Sigmoid colon (tissue), 7 donors: ENCODE measurements at places on chromosomes 6 and 20. TPM values are rescaled to one million over a fixed set of nuclear protein-coding genes. Genes with fewer than 3 reads are reported as not detected.

Gene TPMT
- 11.1 TPM for total RNA-seq

Gene VNN1
- 0.83 TPM for total RNA-seq

Gene CTAGE9
- total RNA-seq, result not detected

Gene SDC4
- total RNA-seq, result 80.8 TPM

Gene CHD6
- 29.9 TPM for total RNA-seq

Gene SGK2
- not detected for total RNA-seq

Gene PPIL6
- total RNA-seq, result 2.4 TPM

Gene SLC12A5
- not detected for total RNA-seq

Gene ACTL10
- total RNA-seq, result 0.54 TPM

Gene PLCB4
- 12.4 TPM for total RNA-seq

Gene LY6G6F
- not detected for total RNA-seq

Gene C4A
- total RNA-seq, result 254 TPM

GRCh38 chr6:74871757-74872156, 334.1 kb downstream of the COL12A1 start:
- no peak overlapping the region for H3K27ac ChIP-seq
- H3K4me3 ChIP-seq, result no peak overlapping the region
- no peak for DNase-seq

GRCh38 chr20:20741087-20742045, 28.9 kb upstream of the RALGAPA2 start:
- H3K4me3 ChIP-seq, result no peak overlapping the region
- no peak for DNase-seq
- H3K27ac ChIP-seq, result no peak overlapping the region
- no peaks in the 10 kb centered on the region for H3K36me3 ChIP-seq
- no peaks in the 10 kb centered on the region for H3K27me3 ChIP-seq

- no peaks in the 10 kb centered on the region for H3K36me3 ChIP-seq
- H3K4me1 ChIP-seq, result no peaks in the 10 kb centered on the region
- H3K4me3 ChIP-seq, result no peak overlapping the region
- H3K27ac ChIP-seq, result no peak overlapping the region
- DNase-seq, result no peak
These were observed 21.6 kb downstream of the C6orf163 start for GRCh38 chr6:87366072-87366827.

- H3K4me3 ChIP-seq, result no peak overlapping the region
- H3K27ac ChIP-seq, result no peak overlapping the region
- peaks cover 71% of the 10 kb centered on the region for H3K36me3 ChIP-seq
- H3K27me3 ChIP-seq, result no peaks in the 10 kb centered on the region
These were observed 4.6 kb downstream of the NSFL1C start for GRCh38 chr20:1462001-1462400.

DNA sequence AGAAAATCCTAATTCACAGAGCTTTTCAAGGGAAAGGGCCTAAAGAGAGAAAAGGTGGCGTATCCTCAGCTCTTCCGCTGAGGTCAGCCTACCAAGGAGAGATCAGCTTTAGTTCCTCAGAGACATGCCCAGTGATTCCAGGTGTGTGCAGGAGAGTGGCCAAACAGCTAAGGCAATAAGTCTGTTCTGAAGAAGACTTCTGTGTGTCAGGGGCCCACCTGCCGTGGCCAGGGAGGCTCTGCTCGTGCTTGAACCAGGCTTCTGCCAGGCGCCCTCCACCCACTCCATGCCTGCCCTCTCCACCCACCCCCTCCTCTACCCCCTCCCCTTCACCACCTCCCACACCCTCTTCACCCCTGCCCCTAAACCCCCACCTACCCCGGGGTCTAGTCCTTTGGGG, 67.4 kb upstream of the ARMC2 start:
- H3K27ac ChIP-seq, result no peak overlapping the region
- H3K4me1 ChIP-seq, result peaks cover 23% of the 10 kb centered on the region
- H3K27me3 ChIP-seq, result no peaks in the 10 kb centered on the region
- H3K36me3 ChIP-seq, result no peaks in the 10 kb centered on the region

DNA sequence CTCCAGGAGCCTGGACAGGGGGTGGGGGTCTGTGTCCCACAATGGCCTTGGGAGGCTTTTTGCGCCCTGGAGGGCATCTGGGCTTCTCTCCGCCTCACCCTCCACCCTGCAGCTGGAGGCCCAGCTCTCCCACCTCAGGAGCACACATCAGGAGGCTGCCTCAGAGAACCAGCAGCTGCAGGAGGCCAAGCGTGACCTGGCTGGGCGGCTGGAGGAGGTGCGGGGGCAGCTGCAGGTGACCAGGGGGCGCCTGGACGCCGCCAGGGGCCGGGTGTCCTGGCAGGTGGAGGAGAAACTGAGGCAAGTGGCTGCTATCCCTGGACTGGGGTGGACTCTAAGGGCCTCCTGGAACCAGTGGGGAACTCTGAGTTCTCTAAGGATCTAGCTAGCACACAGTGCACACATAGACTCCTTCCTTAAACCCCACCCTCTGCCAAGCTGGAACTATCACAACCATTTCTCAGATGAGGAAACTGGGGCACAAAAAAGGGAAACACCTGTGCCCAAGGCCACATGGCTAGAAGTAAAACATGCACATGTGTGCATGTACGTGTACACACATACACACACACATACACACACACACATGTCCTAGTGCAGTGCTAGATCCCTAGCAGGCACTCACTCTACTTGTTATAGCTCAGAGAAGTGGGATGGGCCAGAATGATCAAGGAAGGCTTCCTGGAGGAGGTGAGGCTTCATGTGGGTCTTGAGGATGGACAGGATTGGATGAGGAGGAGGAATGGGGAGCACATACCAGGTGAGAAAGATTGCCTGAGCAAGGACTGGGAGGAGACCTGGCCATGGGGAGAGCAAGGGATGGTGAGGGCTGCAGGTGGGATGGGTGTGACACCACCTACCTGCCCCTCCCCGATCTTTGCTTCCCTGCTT, 22.9 kb downstream of the RAB44 start:
- peak; percentile 47 for DNase-seq
- no peaks in the 10 kb centered on the region for H3K27me3 ChIP-seq
- H3K4me1 ChIP-seq, result no peaks in the 10 kb centered on the region
- H3K36me3 ChIP-seq, result no peaks in the 10 kb centered on the region

- H3K36me3 ChIP-seq, result no peaks in the 10 kb centered on the region
- H3K4me1 ChIP-seq, result no peaks in the 10 kb centered on the region
- no peak for DNase-seq
- no peak overlapping the region for H3K4me3 ChIP-seq
These were observed 24.6 kb downstream of the TBXT start for GRCh38 chr6:166143011-166143410.

DNA sequence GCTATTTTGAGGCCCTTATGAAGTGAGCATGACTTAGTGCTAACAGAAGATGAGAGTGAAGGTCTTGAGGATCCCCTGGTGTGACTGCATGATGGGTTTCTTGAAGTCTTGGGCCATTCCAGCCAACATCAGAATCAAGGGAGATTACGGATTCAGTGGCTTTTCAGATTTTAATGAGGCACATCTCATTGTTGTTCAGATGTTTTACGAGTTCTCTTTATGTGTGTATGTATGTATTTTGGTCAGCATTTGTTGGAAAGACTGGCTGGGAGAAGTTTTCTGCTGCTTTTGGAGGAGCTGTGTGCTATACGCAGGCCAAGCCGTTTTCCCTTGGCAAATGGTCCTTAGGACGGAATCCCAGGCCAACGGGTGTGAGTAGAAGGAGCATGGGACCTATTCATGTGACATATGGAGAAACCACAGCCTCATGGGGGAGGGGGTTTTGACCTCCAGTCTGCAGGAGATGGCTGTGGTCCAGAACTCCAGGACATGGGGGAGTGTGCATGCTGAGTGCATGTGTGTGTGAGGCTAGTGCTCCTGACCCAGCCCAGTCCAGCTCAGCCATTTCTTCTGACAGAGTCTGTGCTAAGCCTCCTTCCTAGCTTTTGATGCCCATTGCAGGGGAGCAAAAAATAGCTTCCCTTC, 35.3 kb downstream of the CHMP4B start:
- no peaks in the 10 kb centered on the region for H3K27me3 ChIP-seq
- DNase-seq, result peak; percentile 80
- peaks cover 49% of the 10 kb centered on the region for H3K4me1 ChIP-seq

GRCh38 chr20:14113416-14113815, 118.1 kb downstream of the MACROD2 start:
- no peak for DNase-seq
- no peaks in the 10 kb centered on the region for H3K27me3 ChIP-seq
- H3K27ac ChIP-seq, result no peak overlapping the region
- no peaks in the 10 kb centered on the region for H3K36me3 ChIP-seq
- no peaks in the 10 kb centered on the region for H3K4me1 ChIP-seq

DNA sequence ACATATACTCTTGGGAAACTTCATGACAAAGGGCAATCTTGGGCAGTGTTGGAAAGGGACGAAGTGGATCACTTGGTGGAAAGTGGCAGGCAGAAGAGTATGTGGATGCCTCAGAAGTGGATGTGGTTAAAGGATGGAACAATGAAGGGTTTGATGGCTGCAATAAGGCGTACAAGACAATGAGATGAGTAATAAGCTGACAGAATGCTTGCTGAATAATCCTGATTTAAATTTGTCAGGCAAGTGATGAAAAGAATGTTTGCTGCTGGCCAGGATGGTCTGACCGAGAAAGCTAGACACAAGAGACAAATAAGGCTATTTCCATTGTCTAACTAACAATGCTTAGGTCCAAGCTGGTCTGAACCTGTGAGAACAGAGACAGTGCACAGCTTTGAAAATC, 61.6 kb upstream of the CEP85L start:
- H3K27me3 ChIP-seq, result no peaks in the 10 kb centered on the region
- peaks cover 5% of the 10 kb centered on the region for H3K4me1 ChIP-seq
- H3K27ac ChIP-seq, result no peak overlapping the region
- no peak overlapping the region for H3K4me3 ChIP-seq
- no peaks in the 10 kb centered on the region for H3K36me3 ChIP-seq

DNA sequence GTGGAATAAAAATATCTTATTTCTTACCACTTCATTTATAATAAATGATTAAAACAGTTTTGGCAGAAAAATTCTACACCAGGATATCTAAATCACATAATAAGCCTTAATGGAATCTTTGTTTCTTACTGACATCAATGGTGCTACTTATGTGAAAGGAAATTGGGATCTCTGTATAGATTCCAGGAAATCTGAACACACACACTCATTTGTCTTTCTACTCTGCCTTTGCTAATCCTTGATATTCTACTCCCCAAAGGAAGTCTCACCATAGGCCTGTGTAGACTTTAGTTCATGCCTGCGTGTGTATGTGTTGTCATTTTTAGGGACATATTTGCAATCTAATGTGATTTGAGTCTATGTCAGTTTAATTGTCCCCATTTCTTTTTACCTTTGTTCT, 7.9 kb downstream of the ADGRB3 start:
- no peaks in the 10 kb centered on the region for H3K36me3 ChIP-seq
- no peaks in the 10 kb centered on the region for H3K4me1 ChIP-seq

- no peak for DNase-seq
- H3K4me3 ChIP-seq, result no peak overlapping the region
- no peak overlapping the region for H3K27ac ChIP-seq
- no peaks in the 10 kb centered on the region for H3K36me3 ChIP-seq
- no peaks in the 10 kb centered on the region for H3K4me1 ChIP-seq
These were observed 56.1 kb upstream of the B3GAT2 start for GRCh38 chr6:71012866-71013469.

DNA sequence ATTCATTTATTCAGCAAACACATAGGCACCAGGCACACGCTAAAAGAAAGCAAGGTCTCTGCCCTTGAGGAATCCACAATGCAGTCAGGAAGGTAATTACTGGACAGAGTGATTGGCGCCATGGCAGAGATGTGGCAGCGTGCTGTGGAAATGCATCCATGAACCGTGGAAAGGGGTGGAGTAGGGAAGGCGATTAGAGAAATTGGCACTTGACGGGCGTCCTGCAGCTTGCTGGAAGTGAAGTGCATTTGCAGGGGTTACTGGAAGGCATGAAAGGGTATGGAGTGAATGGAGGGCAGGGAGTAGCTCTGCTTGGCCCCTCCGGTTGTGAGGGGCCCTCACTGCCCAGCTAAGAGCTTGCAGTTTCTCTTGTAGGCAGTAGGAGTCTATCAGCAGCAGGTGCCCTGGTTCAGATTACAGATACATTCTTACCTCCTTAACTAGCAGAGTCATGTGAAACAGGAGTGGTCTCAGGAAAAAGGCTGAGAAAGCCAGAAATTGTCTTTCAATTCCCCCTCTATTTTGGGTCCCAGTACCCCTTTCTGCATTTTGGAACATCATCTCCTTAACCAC, 122.5 kb upstream of the TIAM2 start:
- no peaks in the 10 kb centered on the region for H3K36me3 ChIP-seq
- DNase-seq, result no peak
- H3K27me3 ChIP-seq, result no peaks in the 10 kb centered on the region
- H3K27ac ChIP-seq, result no peak overlapping the region

DNA sequence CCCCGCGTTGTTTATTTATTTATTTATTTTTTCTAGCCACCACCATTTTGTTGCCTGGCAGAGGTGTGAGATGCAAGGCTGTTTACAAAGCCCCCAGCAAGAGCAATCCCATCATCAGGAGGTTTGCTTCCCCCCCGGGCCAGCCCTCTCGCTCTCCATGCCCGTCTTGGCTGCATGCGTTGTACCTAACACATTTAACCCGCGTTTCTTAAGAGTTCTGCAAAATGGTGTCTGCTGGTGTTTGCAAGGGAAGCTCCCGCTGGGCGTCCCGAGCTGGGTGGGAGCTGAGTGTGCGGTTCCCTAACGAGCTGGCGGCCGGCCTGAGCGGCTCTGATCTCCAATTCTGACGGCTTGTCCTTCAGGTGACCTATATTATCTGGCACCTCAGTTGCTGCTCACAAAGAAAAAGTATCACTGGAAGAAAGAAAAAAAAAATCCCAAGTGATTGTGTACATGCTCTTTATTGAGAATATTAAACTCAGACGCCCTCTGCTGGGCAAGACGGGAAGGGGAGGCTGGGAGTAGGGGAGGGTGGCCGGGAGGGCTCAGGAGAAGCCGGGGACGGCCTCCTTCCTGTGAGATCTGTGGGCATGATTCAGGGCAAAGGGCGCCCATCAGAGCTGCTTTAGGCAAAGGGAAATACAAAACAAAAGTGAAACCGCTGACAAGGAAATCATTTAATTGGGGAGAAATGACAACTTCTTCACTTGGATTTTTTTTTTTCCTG, 154.8 kb downstream of the BCAS1 start:
- no peaks in the 10 kb centered on the region for H3K36me3 ChIP-seq
- no peaks in the 10 kb centered on the region for H3K4me1 ChIP-seq
- no peaks in the 10 kb centered on the region for H3K27me3 ChIP-seq
- H3K27ac ChIP-seq, result peak overlapping the region; percentile 81

DNA sequence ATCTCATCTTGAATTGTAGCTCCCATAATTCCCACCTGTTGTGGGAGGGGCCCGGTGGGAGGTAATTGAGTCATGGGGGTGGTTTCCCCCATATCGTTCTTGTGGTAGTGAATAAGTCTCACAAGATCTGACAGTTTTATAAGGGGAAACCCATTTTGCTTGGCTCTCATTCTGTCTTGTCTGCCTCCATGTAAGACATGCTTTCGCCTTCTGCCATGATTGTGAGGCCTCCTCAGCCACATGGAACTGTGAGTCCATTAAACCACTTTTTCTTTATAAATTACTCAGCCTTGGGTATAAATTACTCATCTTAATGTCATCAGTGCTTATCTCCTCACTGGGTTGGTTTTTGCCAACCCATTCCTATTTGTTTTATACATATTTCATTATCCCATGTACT, 142.0 kb upstream of the GMDS start:
- H3K27me3 ChIP-seq, result no peaks in the 10 kb centered on the region
- H3K36me3 ChIP-seq, result no peaks in the 10 kb centered on the region
- no peak for DNase-seq
- H3K4me1 ChIP-seq, result peaks cover 4% of the 10 kb centered on the region
- no peak overlapping the region for H3K4me3 ChIP-seq
- H3K27ac ChIP-seq, result no peak overlapping the region
